Regular cardiac myocyte (primary cell): ENCODE measurements at places on chromosomes 6 and 20. TPM values are rescaled to one million over a fixed set of nuclear protein-coding genes. Genes with fewer than 3 reads are reported as not detected.

The CALHM6 gene
- 0.58 and 2.8 TPM in 2 replicates for total RNA-seq

The PTCRA gene
- 0.19 TPM in 1 of 2 replicates, not detected in the other for total RNA-seq

The TCP11 gene
- total RNA-seq: 0.19 and 0.56 TPM in 2 replicates

The ZNF512B gene
- total RNA-seq: 5.1 and 8.4 TPM in 2 replicates

The MED23 gene
- 28.9 and 34.4 TPM in 2 replicates for total RNA-seq

The WFDC6 gene
- total RNA-seq: not detected in 2 replicates

The FHL5 gene
- 0.28 TPM in 1 of 2 replicates, not detected in the other for total RNA-seq

The ENPP1 gene
- 11.7 and 26.8 TPM in 2 replicates for total RNA-seq

The TBC1D20 gene
- 32.2 and 41.4 TPM in 2 replicates for total RNA-seq

The CCN6 gene
- total RNA-seq: not detected in 2 replicates

The TRAPPC3L gene
- total RNA-seq: under 0.01 and 0.19 TPM in 2 replicates

The PCSK2 gene
- not detected in 2 replicates for total RNA-seq

The CGAS gene
- 7.6 and 10.2 TPM in 2 replicates for total RNA-seq

The C6orf52 gene
- 0.56 TPM in 1 of 2 replicates, not detected in the other for total RNA-seq

The TRERF1 gene
- total RNA-seq: 2.0 and 2.9 TPM in 2 replicates

The COL19A1 gene
- total RNA-seq: under 0.01 and 1.4 TPM in 2 replicates

The RCAN2 gene
- total RNA-seq: 0.85 and 1.2 TPM in 2 replicates

The SPTLC3 gene
- 3.1 and 5.9 TPM in 2 replicates for total RNA-seq

The RNF144B gene
- 1.7 and 5.9 TPM in 2 replicates for total RNA-seq
